ENCODE measurements at places on chromosomes 3 and 15. TPM values are rescaled to one million over a fixed set of nuclear protein-coding genes. Genes with fewer than 3 reads are reported as not detected.

DNA sequence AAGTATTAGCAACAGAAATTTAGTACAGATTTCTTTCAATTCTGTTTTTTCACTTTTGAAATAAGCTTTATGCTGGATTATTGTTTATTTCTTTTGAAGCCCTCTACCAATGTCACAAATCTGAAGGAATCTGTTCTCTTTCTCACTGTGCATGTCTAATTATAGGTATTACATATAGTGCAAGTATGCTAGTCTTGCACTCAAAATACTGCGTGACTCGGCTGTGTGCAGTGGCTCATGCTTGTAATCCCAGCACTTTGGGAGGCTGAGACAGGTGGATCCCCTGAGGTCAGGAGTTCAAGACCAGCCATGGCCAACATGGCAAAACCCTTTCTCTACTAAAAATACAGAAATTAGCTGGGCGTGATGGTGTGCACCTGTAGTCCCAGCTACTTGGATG is 95.8 kb upstream of the PLAAT1 start:
- no peak overlapping the region for H3K4me3 ChIP-seq
- H3K27me3 ChIP-seq = no peaks in the 10 kb centered on the region
- H3K27ac ChIP-seq = no peak overlapping the region
- H3K4me1 ChIP-seq = no peaks in the 10 kb centered on the region
- no peaks in the 10 kb centered on the region for H3K36me3 ChIP-seq

GRCh38 chr3:35966629-35967464 is 327.5 kb downstream of the ARPP21 start:
- H3K4me3 ChIP-seq = no peak overlapping the region
- H3K27ac ChIP-seq = no peak overlapping the region
- DNase-seq = no peak

DNA sequence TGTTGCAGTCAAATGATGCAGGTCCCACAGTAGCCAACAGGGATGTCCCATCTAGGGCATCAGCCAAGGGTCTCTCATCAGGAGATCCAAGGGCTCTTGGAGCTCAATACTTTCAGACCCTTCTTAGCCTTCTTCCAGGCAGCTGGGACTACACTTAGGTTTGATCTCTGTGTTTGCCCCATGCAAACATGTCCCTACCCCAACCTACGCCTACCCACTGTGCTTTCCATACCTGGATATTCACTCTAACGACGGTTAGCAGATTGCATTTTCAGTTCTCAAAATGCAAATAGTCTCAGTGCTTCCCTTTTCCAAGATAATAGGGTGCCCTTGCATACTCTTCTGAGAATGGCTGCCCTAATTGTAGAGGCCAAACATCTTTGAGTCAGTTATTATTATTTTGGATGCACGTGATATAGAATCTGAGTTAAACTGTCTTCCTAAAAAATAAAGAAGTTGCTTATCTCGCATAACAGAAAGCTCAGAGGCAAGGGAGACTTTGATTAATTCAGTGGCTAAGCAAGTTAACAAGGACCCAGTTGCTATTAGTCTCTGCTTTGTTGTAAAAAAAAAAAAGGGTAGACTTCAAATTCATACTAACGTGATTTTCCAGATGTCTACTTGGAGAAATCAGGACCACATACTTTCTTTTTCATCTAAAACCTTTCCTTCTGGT is 1.0 kb upstream of the CEP70 start:
- peak overlapping the region; percentile 80 for H3K4me3 ChIP-seq
- DNase-seq = no peak
- H3K27me3 ChIP-seq = no peaks in the 10 kb centered on the region
- no peak overlapping the region for H3K27ac ChIP-seq
- no peaks in the 10 kb centered on the region for H3K36me3 ChIP-seq

ANKUB1 gene
- not detected for total RNA-seq

KCNMB3 gene
- total RNA-seq = 0.38 TPM

TPRG1 gene
- total RNA-seq = not detected

Measured in GM23248 (cell line).